ENCODE measurements at places on chromosomes 6 and 20.

- no peak for DNase-seq
Observed at GRCh38 chr6:1068068-1068467, 243.8 kb upstream of the FOXQ1 start.

- no peak for DNase-seq
Observed at GRCh38 chr6:118292558-118292957, 255.5 kb upstream of the PLN start.

DNA sequence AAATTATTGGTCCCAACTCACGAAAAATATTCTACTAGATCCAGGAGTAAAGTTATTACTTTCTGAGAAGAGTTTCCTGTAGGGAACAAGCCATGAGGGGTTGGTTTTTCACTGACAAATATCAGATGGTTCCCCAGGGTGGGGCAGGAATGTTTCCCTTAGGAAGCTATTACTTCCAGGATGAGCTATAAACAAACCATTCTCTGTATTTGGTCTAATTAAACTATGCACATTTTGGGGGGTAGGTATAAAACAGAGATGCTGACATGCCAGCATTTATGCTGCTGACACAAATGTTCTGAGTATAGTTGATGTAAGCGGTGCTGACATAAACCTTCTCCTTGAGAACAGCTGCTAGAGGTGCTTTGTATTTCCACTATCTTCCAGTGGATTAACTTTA is 54.2 kb downstream of the OGFRL1 start:
- DNase-seq = no peak

GRCh38 chr20:32682508-32682987 is 8.8 kb upstream of the C20orf203 start:
- no peak for DNase-seq

- DNase-seq = no peak
Observed at GRCh38 chr20:14142964-14143627, 147.8 kb downstream of the MACROD2 start.

DNA sequence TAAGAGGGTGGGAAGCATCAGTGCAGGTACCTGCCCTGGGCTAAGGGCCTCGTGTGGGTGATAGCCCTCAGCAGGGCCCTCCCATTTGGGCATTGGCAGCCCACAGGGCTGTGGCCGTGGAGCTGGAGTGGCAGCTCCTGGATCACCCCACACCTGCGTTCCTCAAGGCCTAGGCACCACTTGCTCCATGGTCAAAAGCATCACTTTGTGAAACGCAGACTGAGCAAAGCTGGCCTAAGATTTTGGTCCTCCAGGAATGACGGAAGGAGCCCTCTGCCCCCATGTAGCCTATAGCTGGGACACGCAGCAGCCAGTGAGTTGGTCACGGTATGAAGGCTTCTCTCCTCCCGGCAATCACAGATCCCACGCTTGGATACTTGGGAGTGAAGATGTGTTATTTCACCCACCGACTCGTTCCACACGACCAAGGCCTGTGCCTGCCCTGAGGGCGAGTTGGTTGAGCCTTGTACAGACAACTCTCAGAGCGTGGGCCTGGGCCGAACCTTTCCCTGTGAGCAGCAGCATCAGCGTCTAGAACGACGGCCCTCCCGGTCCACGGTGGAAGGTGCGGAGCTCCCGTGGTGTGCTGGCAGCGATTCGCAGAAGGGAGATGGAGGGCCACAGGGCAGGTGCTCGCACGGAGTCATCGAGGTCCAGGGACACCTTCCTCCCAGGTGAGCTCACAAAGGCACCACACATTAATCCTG is 39.7 kb downstream of the THBS2 start:
- no peak for DNase-seq

DNA sequence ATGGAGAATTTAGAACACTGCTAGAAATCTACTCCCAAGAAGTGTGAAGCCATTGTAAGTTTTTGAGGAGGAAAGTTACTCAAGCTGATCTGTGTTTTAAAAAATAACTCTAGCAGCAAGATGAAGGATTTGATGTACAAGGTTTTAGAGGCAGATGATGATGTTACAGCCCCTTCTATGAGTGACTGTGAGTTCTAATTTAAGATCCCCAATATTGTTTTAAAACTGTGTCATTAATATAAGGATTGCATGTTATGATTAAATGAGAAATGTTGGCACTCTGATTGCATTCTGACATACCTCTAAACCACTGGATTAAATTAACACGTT is 293.5 kb downstream of the ADGB start:
- no peak for DNase-seq

GRCh38 chr20:24283186-24283585 is 186.2 kb upstream of the SYNDIG1 start:
- no peak for DNase-seq

DNA sequence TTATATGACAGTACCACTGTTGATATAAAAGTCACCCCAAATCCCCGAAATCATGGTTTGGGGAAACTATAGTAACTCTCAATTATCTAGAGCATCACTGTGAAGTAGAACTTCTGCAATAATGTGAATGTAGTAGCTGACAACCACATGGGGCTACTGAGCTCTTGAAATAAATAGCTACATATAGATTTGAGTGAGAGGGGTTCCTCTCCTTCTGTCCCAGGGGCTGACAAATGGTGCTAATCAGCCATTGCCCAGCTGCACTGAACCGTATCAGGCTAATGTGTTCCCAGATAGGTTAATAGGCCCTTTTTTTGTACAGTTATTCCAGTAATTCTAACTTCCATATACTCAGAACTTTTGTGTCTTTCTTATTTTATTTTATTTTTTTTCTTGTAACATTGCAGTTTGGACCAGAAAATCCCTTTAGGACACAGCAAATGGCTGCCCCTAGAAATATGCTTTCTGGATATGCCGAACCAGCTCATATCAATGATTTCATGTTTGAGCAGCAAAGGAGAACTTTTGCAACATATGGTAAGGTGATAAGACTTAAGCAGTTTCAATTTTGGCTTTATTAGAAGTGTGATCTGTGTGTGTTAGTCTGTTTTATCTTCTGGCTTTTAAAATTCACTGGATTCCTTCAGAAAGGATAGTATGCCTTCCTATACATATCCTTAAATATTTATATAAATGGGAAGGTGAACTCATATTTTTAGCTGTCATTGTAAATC is 21.1 kb downstream of the CDC40 start:
- no peak for DNase-seq

DNA sequence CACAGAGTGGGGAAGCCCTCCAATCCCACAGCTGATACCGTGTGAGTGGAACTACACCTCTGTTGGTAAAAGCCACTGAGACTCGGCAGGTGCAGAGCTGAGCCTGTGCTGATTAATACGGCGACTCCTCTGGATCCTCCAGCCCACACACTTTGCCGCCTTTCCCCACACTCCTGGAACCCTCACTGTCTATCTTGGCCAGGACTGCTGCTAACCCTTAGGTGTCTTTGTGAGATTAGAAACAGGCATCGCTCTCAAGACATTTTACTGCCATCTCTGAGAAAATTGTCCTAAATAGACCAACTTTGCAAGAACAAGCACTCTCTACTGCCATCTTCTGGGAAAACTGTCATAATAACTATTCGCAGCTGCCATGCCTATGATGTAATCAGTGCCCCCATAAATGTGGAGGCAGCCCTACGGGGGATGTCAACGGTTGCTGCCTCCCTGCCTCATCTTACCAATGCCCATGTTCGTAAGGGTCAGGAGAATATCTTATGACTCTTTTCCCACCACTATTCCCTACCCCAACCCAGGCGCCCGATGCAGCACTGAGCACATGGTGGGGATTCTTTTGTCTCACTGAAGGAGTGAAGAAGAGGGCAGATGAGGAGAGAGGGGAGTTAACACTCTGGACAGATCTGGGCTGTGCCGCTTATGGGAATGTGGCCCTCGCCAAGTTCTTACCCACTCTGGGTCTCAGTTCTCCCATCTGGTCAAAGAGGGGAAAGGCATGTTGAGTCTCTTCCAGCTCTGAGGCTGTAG is 26.1 kb upstream of the KCNB1 start:
- DNase-seq = no peak

DNA sequence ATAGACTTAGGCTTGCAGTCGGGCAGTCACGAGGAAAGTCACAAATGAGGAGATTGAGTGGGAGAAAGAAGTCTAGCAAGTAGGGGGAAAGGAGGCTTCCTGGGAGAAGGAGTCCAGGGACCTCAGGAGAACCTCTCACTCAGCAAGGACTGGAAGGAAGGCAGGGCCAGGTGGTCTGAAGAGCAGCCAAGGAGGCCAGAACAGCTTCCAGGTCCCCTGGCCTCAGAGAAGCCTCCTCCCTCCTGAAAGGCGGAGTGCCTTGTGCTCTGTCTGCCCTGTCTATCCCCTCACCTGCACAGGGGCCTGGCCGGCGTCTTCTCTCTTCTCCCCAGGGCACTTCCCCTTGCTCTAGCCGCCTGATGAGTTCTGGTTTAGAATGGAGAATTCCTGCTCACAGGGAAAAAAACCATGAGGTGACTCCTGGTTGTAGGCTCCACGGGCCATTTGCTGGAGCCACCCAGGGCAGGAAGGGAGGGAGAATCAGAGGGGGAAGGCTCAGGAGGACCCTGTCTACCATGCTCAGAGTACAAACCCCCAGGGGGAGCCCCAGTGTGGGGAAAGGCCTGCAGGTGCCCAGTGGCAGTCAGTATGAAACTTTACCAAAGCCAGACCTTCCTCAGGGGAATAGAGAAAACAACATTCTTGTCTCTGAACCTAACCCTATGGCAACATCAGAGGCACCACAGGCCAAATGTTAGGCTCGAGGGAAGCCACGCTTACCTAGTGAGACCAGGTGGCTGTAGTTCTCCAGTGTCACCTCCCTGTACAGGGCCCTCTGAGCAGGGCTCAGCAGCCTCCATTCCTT is 11.2 kb downstream of the ZNF337 start:
- no peak for DNase-seq

DNA sequence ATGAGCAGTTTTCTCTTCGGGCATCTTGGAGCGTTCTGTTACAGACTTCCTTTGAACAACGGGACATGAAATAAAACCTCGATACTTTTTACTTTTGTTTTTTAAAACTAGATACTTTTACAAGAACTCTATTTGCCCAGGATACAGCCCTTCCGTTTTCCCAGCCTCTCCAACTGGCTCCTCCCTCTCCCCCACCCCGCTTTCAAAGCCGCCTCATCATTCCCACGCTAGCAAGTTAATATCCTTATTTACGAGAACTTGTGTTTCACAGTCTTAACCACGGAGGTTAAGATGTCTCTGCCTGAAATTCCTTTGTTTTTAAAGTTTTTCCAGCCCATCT is 241 bp upstream of the CFAP206 start:
- DNase-seq = no peak

DNA sequence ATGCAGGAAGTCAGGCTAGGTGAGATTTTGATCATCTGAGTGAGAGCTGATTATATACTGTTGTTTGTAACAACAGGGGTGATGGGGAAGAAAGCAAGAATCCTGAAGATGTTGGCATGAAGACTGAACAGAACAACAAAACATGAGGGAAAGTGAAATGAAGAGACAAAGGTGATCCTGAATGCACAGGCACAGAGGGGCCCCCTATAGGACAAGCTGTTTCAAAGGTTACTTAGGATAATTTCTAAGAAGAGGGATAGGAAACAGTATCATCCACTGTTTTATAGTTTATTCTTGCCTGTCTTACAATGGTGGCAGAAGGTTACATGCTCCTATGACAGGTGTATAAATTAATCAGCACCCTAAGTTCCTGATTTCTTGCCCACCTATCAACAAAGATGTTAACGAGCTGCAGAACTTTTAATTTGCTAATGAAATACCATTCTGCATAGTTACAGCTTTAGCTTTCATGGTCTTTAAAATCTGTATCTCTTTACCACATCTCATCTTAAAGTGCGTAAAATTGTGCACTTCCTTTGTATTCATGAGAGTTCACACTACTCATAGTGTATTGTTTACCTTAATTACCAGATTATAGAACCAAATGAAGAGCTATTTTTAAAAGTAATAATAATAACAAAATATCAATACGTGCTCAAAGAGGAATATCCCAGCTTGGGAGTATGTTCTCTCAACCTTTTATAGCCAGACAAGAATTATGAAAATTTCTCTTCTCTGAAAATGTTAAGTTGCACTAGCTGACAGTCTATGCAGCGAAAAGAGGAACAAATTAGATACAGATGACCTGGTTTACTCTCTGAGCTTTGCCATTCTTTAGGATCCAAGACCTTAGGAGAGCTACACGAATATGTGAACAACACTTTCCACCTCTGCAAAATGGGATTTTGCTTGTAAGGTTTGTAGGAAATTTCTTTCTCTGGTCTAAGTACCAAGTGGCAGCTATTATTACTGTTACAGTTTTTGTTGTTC is 192.5 kb downstream of the EDN1 start:
- DNase-seq = no peak

DNA sequence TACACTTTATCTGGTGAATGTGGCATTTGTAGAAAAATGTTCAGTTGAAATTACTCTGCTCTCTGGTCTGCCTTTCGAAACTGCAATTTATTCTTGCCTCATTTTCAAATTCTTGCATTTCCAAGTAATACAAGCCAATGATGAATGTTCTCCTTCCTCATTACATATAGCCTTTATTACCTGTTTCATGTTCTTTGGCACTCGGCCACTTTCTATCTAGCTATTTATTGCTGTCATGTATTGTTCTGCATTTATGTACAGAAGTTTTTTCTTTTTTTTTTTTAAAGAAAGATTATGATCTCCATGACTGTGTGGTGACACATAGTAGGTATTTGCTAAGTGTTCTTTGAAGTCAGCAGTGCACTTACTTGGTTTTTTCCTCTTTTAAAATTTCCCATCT is 261.4 kb downstream of the ZFAND3 start:
- DNase-seq = no peak

GRCh38 chr6:32226434-32226833 is 2.6 kb upstream of the NOTCH4 start:
- DNase-seq = no peak

- no peak for DNase-seq
Observed at GRCh38 chr6:29617782-29618554, 15.0 kb downstream of the GABBR1 start.

DNA sequence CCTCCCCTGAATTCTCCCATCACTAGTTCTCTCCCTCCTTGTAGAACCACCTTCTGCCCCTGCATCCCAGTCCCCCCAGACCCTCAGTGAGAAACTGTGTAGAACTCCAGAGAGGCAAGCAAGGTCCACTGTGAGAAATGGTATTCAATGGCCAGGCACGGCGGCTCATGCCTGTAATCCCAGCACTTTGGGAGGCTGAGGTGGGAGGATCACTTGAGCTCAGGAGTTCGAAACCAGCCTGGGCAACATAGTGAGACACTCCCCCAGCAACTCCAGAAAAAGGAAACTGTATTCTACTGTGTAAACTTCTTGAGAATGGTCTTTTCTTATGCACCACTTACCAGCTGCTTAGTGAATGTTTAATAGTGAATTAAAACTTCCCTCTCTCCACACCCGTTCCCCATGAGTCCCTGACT is 8.2 kb upstream of the CD83 start:
- no peak for DNase-seq
